ENCODE measurements at places on chromosomes 16 and 17.

- no peak for DNase-seq
Observed at GRCh38 chr16:19681637-19682036, 36.4 kb downstream of the KNOP1 start.

DNA sequence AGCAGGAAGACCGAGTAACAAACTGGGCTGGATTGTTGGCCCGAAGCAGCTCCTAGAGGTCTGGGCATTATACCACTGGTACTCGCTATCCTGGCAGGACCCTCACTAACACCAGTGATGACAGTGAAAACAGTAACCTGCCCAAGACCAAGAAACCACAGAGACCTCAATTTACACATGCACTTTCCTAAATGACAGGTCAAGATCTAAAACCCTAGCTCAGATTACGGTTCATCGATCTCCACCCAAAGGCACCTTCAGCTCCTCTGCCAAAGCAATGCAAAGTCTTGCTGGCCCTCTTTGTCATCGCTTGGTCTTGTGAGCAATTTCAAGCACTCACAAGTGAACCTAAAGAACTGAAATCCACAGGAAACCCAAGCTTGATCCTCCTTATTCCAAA is 1.5 kb downstream of the PIP4K2B start:
- no peak for DNase-seq

- DNase-seq = no peak
Observed at GRCh38 chr16:83579027-83579426, 228.8 kb upstream of the HSBP1 start.

DNA sequence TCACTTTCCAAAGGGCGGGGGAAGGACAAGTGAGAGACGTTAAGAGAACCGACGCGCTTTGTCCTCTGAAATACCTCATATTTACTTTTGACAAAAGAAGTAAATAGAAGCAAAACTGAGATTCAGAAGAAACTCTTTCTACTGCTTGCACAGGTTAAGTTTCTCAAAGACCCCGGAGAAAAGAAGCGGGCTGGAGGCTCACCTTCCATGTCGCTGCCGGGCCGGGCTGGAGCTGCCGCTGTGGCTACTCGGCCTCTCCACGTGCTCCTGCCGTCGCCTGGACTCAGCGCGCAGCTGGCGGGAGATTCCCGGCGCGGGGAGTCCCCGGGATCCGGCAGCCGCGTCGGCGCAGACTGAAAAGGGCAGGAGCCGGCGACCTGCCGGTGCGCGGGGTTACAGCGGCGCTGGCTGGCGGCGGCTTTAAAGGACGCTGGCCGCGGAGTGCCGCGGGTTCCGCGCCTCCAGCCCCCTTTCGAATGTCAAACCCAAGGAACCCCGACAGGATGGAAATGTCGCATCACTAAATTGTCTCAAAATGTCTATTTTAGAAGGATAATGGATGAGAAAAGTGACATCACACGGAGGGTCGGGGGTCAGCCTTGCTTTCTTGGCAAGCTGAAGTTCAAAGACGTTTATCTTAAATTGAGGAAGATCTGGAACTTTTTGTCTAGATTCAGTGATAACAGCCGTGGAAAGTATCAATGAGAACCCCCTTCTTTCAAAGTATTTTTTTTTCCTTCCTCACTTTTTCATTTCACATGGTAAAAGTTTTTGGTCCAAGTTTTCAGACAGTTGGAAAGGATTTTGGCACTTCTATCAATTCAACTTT is at the start of gene IKZF3:
TSS of gene IKZF3 (minus strand) at position 395 of the 829 bp plus-strand sequence. CDS start at position 209, 186 bp downstream.
- peak; percentile 31 for DNase-seq

- no peak for DNase-seq
Observed at GRCh38 chr17:65018610-65019316, 37.8 kb downstream of the GNA13 start.

- DNase-seq = no peak
Observed at GRCh38 chr16:82886146-82886545, 259.4 kb downstream of the CDH13 start.

- no peak for DNase-seq
Observed at GRCh38 chr16:66399031-66399430, 28.1 kb upstream of the BEAN1 start.

All from NCI-H2171 treated with DMSO at 0.1 percent for 48 hours (cell line).